ENCODE measurements at places on chromosomes 6 and 20.

- no peak for DNase-seq
These were observed 176.1 kb downstream of the TRIM27 start for GRCh38 chr6:28747631-28748157.

DNA sequence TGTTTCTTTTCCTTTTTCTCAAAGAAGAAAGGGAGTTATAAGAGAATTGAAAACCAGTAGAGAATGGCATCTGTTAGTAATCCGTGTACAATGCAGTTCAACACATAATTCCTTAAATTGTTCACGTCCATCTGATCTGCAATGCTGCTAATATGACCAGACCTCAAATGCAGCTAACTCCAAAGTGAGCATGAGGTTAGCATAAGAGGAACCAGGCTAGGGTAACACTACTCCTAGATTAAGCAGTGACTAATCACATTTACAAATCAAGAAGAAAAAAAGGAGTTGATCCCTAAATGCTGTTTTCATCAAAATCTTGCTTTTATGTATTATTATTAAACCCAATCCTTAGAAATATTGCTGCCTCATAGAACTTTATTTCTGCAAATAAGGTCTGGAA, 432.7 kb upstream of the ARID1B start:
- no peak for DNase-seq

DNA sequence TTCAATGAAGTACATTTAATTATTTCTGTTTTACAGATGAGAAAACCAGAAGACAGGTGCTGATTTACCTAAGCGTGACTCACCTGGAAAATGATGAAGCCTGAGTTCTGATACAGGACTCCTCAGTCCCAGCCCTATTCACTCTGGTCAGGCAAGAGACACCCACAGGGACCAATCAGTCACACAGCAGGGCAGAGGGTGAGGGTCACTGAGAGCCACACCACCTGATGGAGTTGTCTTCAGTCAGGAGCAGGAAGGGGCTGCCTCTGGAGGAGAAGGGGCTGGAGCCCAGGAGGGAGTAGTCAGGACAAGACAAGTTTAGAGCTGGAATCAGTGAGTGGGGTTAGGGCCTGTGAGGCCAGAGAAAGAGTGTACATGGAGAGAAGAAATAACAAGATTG, 251.2 kb upstream of the MOCS1 start:
- no peak for DNase-seq

DNA sequence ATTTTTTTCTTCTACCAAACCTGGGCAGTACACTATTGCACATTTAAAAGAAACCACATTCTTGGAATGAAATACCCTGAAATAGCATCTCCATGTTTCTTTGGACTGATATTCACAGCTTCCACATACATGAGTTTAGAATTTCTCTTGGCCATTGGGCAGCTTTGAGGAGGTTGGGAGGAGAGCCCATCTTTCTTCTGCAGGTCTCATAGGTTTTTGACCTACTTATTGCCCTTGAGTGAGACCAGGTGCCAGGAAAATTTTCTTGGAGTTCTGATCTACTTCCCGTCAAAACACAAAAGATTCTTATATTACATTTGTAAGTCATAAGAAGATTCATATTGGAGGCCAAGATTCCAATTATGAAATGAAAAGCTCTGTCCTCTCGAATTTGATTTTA, 212.0 kb downstream of the IBTK start:
- no peak for DNase-seq

- no peak for DNase-seq
These were observed 115.2 kb upstream of the LGSN start for GRCh38 chr6:63434943-63435342.

DNA sequence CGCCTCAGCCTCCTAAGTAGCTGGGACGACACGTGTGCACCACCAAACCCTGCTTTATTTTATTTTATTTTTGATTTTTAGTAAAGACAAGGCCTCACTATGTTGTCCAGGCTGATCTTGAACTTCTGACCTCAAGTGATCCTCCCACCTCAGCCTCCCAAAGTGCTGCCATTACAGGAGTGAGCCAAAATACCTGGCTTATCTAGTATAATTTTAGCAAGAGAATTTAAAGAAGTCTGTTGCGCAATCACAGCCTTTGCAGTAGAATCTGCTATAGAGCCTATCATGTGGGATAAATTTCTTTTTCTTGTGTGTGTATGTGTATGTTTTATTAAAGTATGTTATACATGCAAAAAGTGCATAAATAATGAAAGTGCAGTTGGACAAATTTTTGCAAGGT, 92.1 kb upstream of the ANKEF1 start:
- DNase-seq: no peak

DNA sequence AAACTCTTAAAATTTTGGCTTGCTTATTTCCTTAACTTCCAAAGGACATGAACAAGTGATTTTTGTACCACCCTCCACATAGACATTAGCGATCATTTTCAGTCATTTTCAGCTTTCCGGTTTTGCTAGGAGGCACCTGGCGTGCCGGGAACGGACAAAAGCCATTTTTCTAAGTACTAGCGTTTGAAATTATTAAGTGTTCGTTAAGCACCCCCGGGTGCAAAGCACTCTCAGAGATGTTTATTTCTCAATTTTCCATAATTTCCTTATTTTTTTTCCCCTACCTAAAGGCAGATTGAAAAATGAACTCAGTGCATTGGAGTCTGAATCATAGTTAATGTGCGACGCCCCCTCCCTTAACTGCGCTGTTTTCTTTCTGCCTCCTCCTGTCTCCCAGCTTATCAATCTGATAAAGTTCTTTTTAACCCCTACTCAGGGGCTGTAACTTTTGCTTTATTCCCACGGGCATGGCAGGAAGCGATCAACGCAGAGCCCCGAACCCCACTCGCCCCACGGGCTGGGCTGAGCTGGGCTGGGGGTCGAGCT, 58.2 kb downstream of the ZNF831 start:
- DNase-seq: no peak

GRCh38 chr6:40573221-40573620, 13.9 kb downstream of the LRFN2 start:
- no peak for DNase-seq

GRCh38 chr6:144588697-144589325, 303.7 kb downstream of the UTRN start:
- DNase-seq: no peak

DNA sequence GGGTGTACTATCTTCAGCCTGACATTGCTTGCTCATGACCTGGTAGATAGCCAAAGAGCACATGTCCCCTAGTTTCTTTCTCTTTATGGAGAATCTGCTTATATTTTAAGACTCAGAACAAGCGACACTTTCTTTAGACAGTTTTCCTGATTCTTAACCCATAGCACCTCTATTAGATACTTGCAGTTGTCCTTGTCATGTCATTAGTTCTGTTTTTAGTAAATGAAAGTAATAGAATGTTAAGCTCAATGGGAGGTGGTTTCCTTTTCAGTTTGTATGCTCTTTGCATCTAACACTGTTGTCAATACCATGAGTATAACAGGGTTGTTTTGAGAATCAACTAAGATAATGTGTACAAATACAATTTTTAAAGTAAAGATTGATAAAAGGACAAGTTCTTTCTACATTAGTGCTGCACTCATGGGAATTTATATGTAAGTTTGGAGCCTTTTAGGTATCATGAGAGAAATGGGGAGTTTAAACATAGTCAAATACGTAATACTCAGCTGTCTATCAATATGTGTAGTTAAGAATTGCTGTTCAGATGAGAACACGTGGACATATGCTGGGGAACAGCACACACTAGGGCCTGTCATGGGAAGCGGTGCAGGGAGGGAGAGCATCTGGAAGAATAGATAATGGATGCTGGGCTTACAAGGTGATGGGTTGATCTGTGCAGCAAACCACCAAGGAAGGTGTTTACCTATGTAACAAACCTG, 124.3 kb downstream of the GRM1 start:
- DNase-seq: no peak

GRCh38 chr20:40718982-40719729, 30.1 kb upstream of the MAFB start:
- no peak for DNase-seq

- DNase-seq: no peak
These were observed 5.3 kb upstream of the AKAP7 start for GRCh38 chr6:131129689-131130553.

GRCh38 chr6:3531481-3531880, 74.6 kb upstream of the SLC22A23 start:
- DNase-seq: no peak

DNA sequence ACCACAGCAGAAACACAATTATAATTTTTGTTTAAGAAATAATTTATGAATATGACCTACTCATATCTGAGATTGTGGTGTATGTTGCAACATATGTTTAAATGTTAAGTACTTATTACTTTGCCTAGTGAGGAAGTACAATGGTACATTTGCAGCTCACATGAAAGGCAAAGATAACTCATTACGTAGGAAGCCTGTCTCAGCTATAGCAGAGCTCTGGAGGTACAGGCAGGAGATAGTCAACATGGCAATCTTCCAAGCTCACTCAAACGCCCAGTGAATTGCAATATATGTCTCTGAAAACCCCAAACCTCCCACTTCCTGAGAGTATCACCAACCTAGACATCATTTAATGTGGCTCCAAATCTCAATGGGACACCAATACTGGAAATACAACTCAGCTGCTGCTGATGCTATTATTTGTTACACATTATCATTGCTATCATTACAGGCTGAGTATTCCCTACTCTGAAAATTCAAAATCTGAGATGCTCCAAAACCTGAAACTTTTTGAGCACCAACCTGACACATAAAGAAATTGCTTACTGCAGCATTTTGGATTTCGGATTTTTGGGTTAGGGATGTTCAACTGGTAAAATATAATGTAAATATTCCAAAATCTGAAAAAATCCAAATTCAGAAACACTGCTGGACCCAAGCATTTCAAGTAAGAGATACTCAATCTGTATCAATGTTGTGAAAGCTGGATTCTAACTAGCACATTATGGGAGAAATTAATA, 25.1 kb upstream of the GSTA4 start:
- DNase-seq: no peak

DNA sequence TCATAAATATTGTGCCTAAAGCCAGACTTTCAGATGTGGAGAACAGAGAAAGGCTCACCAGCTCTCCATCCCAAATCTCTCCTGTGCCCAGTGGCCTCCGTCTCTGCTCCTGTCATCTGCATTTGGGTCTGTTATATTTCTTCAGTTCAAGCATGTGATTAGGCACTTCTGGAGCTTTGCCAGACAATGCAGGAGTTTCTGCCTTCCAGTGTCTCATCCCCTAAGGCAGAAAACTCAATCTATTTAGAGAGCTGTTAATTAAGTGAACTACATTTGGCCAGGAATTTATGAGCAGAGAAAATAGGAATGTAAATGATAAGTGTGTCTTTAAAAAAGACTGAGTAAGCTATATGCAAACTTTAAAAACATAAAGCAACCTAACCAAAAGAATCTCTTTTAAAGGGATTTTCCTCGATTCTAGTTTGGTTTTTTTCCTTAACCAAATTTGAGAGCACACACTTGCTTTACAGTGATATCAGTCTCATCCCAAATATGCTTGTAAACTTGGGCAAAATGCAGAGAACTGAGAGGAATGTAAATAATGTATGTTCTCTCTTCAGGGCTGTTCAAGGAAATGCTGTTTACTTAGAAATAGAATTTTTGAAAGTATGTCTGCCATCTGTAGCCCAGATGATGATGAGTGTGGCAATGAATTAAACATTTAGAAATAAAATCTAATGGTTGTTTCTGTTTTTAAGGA, 113.9 kb downstream of the ELOVL4 start:
- DNase-seq: no peak
